ENCODE measurements at places on chromosomes 16 and 17.

- no peak for DNase-seq
Observed at GRCh38 chr17:17860766-17861107, 24.0 kb upstream of the SREBF1 start.

- DNase-seq: no peak
Observed at GRCh38 chr17:50421308-50422051, 4.5 kb upstream of the ACSF2 start.

DNA sequence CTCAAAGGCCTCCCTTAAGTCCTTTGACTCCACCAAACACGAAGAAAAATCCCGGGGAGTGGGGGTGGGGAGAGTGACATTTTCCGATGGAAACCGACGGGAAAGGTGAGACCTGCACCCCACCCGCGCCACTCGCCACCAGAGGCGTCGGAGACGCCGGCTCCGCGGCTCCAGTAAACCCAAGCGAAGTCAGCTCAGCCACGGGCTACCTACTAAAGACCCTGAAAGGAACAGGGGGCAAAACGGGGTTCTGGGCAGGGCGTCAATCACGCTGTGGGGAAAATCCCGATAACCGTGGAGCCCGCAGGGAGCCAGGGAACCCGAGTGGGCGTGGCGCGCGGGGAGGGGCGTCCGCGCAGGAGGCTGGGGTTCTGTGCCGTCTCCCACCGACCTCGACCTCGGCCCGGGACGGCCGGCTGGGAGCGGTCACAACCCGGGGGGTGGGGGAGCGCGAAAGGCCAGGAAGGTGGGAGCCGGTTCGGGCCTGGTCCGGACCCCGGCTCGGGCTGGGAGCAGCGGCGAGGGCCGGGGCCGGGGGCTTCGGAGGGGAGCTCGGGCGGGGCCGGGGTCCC lies 565 bp downstream of the WDR45B start:
- DNase-seq: no peak

- DNase-seq: no peak
Observed at GRCh38 chr16:67530013-67530939, 1.6 kb downstream of the RIPOR1 start.

- DNase-seq: no peak
Observed at GRCh38 chr17:44113868-44114840, 9.3 kb downstream of the HDAC5 start.

GRCh38 chr17:30433514-30433913 lies 43.7 kb upstream of the GOSR1 start:
- no peak for DNase-seq

DNA sequence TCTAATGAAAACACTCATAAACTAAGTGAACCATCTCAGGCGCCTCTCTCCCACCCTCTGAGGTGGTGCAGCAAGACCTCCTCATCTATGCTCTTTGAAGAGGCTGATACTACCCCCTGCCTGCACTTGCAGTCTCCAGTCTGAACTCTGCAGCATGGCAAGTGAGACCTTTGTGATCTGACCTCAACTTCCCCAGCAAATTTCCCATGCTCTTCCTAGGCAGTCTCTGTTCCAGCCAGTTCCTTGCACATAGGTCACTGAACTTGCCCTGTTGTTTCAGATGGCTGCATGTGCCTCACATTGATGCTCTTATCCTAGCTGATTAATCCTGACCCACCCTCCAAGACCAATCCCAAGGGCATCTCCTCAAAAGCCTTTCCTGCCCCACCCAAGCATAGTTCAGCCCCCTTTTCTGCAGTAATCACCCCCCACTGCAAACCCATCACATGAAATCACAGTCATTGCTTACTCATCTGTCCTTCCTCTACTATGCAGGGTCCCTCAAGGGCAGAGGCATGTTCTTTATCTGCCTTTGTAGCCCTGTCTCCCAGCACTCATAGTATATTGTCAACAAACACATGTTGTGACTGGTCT lies 42.0 kb downstream of the TBX21 start:
- DNase-seq: no peak

DNA sequence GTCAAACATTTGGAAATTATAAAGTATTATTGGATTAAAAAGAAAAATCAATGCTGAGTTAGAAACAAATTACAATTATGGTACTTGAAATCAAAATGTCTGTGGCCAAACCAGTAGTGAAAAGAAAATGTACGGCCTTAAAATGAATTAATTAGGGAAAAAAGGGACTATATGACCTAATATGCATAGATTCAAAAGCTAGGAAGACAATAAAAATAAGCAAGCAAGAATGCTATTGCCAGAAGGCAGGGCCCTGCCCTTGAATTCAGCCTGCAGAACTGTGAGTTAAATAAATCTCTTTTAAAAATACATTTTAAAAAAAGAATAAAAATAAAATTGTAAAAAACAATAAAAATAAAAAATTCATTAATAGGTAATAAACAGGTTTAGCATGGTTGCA lies 88.7 kb downstream of the TRIM37 start:
- DNase-seq: no peak

GRCh38 chr16:62692685-62693084 lies 656.4 kb upstream of the CDH8 start:
- no peak for DNase-seq

GRCh38 chr16:3112058-3112880 lies at the start of gene ZNF205:
Gene ZNF205, plus strand, starts transcription at chr16:3112586. Its CDS starts 845 bp downstream, at chr16:3113431.
- no peak for DNase-seq

- no peak for DNase-seq
Observed at GRCh38 chr17:80045703-80046102, 9.3 kb downstream of the CCDC40 start.

DNA sequence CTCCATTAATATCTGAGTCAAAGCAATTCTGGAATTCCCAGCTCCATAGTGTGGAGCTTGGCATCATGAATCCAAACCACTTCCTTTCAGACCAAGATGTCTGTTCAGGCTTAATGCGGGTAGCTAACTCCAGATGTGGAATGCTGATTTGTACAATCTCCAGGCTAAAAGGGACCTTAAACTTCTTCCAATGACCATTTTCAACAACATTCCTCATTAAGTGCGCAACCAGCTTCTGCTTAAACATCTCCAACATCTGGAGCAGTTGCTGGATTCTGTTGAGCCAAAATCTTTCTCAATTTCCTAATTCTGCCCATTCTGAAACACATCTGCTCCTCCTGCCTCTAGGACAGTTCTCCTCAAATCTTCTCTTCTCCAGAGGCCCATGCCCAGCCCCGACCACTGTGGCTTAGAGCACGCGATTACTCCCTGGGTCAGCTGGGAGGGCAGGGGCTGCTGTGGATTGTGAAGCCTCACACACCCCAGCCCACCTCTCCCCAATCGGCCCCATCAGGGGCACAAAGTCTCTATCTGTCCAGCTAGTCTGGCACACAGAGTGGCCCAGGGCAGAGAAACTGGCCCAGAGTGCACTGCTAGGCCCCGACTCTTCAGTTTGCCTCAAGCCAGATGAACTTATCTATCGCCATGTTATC lies 36.2 kb downstream of the ASPA start:
- DNase-seq: no peak

DNA sequence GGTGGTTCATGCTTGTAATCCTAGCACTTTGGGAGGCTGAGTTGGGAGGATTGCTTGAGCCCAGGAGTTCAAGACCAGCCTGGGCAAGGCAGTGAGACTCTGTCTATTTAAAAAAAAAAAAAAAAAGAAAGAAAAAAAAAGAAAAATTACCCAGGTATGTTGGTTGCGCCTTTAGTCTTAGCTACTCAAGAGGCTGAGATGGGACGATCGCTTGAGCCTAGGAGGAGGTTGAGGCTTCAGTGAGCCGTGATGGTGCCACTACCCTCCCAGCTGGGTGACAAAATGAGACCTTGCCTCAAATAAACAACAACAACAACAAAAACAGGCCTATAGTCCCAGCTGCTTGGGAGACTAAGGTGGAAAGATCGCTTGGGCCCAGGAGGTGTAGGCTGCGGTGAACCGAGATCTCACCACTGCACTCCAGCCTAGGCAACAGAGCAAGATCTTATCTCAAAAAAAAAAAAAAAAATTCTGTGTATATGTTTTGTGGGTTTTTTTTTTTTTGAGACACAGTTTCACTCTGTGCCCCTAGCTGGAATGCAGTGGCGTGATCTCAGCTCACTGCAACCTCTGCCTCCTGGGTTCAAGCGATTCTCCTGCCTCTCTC lies 12.5 kb upstream of the ANKRD40CL start:
- DNase-seq: no peak

DNA sequence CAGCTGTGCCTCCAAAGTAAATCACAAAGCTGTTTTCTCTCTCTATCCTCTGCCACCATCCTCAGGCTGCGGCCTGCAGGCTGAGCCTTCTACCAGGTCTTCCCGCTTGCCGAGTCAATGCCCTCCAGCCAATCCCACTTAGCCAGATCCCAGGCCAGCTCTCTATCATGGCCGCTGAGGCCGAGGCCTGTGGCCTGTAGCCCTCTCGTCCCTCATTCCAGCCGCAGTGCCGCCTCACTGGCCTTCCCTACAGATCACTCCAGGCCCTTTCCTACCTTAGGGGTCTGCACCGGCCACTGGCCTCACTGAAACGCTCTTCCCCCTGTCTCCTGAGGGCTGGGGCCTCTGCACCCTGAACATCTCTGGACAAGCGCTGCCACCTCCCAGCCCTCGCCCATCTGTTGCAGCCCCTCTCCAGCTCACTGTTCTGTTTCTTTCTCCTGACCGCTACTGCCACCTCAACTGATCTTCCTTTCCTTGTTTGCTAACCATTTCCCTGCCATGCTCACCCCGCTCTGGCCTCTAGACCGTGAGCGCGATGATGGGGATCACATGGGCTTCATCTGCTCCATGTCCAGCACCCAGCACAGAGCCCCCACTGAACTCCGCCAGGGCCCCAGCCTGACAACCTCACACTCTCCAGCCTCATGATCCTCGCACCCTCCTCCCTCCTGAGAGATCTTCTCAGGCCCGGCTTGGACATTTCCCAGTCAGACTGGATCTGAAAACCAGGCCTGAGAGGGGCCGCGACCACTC lies 8.5 kb downstream of the KNOP1 start:
- DNase-seq: no peak

DNA sequence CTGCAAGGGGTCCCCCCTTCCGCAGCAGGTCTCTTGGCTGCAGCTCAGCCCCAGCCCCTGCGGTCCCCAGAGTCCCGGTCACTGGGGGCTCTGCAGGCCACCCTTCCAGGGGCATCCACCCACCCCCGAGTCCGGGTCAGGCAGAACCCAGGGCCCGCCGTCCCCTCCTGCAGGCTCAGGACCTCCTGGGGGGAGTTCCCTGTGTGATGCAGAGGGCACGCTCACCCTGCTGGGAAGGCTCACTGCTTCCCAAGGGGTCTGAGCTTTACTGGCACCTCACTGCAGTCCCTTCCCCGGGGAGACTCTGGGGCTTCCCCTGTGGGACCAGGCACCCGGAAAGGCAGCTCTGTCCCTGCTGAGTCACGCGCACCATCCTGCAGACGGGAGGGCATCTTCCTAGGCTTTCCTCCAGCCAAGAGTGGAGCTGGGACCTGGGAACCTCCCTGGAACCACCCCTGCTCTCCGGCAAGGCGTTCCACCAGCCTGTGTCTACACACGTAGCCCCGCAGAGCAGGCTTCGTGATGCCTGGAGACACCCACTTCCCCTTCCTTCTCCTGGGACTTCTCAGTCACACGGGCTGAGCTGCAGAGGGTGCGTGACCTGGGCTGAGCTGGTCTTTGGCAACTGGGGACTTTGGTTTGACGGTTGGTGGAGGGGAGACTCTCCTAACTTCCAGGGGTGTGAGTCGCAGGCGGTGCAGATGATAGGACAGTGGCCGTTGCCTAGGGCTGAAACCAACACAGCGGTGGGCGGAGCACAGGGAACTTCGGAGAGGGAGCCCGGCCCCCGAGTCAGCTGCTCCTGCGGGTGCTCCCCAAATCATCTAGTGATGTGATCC lies 23.4 kb downstream of the SLC25A10 start:
- DNase-seq: no peak

DNA sequence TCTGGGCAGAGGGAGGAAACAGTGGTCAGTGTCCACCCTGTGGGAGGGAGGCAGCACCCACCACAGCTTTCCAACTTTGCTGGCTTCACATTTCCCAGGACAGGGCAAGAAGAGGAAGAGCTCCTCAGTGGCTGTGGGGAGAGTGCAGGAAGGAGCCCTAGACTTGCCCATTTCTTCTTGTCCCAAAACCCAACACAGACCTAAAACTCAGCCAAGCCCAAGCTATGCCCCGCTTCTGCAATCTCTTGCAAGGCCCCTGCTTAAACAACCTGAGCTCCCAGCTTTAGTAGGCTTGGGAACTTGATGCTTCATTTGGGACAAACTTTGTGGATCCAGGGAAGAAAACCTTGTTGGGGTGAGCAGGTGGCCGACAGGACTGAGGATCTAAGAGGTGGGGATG lies 173.8 kb downstream of the LGALS9B start:
- DNase-seq: no peak

DNA sequence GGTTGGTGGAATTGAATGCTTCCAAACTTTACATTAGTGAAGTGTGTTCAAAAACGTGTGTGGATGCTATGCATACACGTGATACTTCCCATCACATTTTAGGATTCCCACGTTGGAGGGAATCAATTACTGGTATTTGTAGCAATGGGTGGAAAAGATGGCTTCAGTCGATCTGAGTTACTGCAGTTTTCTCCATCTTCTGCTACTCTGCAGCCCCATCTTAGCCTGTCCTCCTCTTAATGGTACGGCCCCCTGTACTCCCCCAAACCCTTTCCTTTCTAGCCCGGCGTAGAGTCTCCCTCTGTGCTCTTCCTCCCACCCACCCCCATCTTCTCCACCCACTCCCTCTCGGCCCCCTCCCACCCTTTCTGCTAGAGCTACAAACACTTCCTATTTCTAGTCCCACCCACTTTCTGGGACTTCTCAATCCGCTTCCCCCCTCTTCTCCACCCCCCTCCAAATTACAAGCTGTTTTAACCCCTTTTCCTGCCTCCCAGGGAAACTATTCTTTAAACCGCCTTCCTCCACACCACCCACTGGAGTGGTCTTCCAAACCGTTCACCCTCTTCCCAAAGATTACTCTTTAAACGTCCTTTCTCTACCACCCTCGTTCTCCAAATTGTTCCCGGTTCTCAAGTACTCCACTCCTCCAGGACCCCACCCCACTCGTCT lies 1.1 kb downstream of the CHTF8 start:
- no peak for DNase-seq

DNA sequence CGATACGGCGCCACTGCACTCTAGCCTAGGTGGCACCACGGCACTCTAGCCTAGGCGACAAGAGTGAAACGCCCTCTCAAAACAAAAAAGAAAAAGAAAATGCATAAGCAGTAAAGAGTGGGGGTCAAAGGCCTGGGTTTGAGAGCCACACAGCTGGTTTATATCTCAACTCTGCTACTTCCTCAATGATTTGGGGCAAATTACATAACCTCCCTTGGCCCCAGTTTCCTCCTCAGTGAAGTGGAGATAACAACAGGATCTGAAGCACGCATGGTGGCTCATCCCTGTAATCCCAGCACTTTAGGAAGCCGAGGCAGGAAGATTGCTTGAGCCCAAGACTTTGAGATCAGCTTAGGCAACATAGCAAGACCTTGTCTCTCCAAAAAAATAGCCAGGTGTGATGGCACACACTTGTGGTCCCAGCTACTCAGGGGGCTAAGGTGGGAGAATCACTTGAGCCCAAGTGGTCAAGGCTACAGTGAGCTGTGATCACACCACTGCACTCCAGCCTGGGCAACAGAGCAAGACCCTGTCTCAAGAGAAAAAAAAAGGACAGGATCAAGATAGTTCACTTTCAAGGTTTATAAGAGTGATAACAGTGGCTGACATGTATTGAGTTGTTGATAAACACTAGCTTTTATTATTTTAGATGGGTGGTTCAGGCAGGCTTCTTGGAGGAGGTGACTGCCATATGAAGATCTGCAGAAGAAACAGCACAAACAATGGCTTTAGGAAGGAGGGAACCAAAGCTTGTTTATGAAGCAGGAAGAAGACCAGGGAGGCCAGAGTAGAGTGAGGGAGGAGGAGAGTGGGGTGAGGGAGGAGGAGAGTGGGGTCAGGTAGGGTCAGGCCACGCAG lies 8.5 kb upstream of the COG1 start:
- DNase-seq: no peak

- DNase-seq: no peak
Observed at GRCh38 chr17:50866950-50867362, 802 bp upstream of the TOB1 start.
